ENCODE measurements at places on chromosomes 6 and 20.

- DNase-seq = no peak
Measured at GRCh38 chr6:89458704-89459103, 25.8 kb downstream of the ANKRD6 start.

DNA sequence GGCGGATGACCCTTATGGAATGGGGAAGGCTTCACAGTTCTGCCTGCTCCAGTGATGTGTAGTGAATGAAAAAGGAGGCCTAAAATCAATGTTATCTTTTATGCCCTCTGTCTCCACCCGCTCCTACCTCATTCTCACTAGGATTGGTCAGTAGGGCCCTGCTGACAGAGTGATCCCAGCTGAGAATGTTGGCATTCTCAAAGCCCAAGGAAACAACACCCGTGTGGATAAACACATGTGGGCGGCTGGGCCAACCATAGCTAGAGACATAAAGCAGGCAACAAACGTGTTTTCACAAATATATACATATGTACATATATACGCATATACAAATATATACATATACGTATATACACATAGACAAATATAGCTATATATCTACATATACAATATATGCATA is 4.5 kb downstream of the RIPK1 start:
- no peak for DNase-seq

DNA sequence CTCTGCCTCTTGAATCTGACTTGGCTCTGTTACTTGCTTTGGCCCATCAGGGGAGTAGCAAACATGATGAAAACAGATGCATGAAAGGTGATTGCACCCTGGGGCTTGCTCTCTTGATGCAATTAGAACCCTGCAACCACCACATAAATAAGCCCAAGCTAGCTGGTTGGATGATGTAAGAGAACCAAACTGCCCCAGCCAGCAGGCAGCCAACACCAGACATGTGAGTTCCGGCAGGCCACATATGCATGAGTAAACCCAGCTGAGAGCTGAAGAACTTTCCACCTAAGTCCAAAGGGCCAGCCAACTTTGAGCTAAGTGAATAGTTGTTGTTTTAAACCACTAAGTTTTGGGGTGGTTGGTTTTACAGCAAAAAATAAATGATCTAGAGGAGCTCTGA is 268.4 kb downstream of the FARS2 start:
- DNase-seq = no peak

- no peak for DNase-seq
Measured at GRCh38 chr6:32637219-32637880, at the start of gene HLA-DQA1. Gene HLA-DQA1, plus strand, starts transcription at chr6:32637406. Its CDS starts 53 bp downstream, at chr6:32637459.

GRCh38 chr6:41042226-41043055 is at the start of gene TSPO2:
Gene TSPO2, plus strand, starts transcription at chr6:41042467. Its CDS starts 519 bp downstream, at chr6:41042986.
- no peak for DNase-seq

DNA sequence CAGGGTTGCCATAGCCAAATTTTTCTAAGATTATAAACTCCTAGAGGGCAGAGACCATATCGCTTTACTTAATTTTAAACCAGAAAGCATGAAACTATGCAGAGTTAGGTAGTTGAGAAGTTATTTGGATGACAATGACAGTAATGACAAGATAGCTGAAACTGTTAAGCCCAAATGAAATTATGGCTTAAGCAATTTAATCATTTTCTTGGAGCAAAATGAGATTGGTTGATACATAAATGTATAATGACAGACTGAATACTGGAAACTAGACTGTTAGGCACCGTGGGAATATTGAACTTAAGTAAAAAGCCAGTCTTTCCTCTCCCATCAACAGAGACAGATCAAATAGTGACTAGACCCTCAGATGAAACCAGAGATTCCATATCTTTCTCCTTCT is 670.3 kb upstream of the NRSN1 start:
- no peak for DNase-seq
